ENCODE measurements at places on chromosomes 4 and X.
A peak's percentile ranks its signal among the peaks of the same experiment; 100 is the strongest.

- DNase-seq = no peak
Observed at GRCh38 chrX:69948276-69948797, 101.4 kb downstream of the AWAT2 start.

DNA sequence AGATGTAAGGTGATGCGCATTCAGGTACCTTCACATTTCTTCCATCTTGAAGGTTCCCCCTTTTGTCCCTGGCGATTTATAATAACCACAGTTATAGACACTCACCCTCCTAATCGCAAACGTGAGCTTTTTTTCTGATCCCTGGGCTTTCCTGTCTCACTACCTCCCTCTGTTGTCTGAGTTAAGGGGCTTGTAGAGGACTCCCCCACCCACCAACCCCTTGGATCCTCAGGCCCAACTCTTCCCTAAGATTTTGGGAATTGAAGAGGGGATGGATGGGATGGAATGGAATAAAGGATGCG lies 1.4 kb downstream of the CNKSR2 start:
- peak; percentile 36 for DNase-seq

GRCh38 chr4:23368081-23368697 lies 521.7 kb downstream of the PPARGC1A start:
- peak; percentile 9 for DNase-seq

DNA sequence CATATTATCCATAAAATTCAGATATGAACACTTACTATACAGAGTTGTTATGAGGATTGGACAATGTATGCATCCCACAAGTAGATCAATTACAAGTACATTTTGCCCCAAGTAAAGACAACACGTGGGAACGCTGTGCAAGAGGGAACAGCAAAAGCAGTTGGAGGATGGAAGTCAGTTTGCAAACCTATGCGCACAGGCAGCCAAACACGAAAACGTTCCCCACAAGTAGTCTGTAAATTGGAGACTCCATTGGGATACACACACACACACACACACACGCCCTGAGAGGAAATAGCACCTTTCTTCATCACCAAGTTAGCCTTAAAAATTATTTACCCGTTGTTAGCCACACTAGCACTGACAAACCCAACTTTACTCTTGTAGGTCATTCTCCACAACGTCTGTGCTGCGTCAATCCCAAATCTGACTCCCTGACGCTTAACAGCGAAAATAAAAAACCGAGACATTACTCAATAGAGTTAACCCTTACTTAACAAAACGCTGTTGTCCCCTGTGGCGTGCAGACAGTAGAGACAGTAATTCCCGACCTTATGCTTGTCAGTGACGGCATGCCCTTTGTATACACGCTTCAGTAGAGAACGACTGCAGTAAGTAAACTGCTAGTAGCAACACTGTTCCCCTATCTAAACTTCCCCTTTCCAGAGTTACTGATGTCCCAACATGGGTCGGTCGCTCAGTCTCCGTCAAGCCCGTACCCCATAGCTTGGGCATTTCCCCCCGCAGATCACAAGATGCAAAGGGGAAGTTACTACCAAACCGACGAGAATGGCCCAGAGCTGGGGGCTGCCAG lies 730 bp downstream of the MANBA start:
- DNase-seq = no peak

- DNase-seq = no peak
Observed at GRCh38 chr4:38400946-38401345, 263.1 kb upstream of the KLF3 start.

DNA sequence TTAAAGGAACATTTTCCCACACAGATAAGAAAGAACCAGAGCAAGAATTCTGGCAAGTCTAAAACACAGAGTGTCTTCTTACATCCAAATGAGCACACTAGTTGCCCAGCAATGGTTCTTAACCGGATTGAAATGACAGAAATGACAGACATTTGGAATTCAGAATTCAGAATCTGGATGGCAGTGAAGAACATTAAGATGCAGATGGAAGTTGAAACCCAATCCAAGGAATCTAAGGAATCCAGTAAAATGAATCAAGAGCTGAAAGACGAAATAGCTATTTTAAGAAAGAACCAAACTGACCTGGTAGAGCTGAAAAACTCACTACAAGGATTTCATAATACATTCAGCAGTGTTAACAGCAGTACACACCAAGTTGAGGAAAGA lies 21.5 kb downstream of the ANAPC10 start:
- DNase-seq = no peak

DNA sequence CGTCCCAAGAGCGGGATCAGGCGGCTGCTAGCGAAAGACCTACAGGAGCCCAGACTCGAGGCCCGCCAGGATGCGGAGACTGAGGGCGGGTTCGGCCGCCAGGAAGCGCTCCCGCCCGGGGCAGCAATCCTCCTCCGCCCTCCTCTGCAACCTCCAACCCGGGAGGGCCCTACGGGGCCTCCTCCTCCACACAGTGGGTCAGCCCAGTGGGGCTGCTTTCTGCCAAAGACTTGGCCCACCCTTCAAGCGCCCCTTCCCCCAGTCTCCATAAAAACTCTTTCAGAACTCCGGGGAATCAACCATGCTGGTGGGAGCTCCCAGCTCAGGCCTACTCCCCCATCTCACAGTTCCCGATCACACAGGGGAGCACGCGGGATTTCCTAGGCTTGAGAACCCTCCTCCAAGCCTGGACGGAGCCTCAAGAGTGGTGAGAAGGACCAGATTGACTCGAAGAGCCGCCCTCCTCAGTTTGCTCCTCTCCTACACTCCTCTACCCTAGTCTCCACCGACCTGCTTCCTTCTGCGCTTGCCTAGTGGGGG lies 77.5 kb downstream of the RLIM start:
- DNase-seq = no peak

DNA sequence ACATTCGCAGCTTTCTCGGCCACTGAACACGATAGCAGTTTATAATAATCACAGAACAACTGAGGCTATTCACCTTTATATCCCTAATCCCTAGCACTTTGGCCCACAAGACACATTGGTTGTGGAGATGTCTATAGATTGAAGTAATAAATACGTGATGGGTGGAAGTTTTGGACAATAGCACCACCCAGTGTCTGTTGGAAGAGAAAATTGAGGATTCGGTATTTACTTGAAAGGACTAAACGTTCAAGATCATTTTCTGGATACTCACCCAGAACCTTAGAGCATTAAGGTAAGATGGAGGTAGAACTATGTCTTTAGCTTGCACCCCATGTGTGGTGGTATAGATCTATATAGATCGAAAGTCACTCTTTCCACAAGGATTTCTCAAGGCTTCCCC lies 787 bp upstream of the TMSB15A start:
- peak; percentile 24 for DNase-seq

DNA sequence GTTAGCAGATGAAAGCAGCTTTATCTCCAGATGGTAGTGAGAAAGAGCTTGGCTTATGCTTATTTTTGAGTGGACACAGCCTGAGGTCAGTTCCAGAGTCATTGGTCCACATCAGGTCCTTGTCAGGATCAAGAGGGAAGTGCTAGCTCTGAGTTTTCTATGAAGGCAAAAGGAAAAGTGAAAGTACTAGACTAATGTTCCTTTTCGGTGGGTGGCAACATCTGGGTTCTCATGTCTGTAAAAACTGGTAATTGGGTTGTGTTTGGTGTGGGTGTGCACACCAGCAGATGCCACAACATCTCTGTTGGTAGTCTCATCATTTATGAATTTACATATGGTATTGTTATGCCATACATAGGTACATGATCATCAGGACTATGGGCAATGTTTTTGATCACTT lies 210.5 kb downstream of the PWWP3B start:
- DNase-seq = no peak

GRCh38 chr4:157320092-157320491 lies 99.6 kb downstream of the GRIA2 start:
- DNase-seq = no peak

GRCh38 chr4:54844911-54845310 lies 187.2 kb downstream of the KIT start:
- DNase-seq = no peak

GRCh38 chr4:61443813-61444510 lies 243.8 kb downstream of the ADGRL3 start:
- DNase-seq = no peak

DNA sequence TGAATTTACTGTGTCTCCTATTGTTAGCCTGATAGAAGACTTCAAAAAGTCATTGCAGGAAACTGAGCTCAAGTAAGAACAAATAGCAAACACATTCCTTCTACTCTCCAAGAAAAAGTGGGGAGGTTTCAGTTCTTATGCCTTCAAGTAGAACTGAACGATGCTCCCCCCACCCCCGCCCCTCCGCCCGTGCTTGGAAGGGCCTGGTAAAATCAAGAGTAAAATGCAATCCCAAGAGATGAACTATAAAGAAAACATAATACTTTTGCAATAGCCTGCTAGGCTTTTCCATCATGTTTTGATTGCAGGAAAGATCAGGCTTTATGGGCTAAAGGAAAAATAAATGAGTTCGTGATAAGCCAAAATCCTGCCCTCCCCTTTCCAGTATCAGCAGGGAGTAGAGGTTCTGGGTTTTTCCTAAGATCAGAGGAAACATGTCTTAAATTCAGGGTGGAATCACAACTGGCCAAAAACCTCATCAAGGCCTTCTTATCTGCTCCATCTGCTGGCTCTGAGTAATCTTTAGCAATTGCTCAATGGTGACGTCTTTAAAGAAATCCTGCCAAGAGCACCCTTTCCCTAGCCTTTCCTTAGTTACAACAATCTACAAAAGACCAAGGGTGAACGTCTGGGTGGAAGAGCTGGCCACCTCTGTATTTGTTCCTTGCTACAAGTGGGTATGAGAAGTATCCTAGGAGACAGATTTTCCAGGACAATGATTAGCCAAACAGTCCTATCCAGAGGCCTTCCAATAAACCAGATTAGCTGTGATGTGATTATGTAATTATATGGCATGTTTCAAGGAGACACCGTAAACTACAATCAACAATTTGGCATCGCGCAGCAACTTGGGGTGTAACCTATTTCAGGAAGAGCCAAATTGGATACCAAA lies 66.3 kb upstream of the FAM9C start:
- DNase-seq = peak; percentile 4

DNA sequence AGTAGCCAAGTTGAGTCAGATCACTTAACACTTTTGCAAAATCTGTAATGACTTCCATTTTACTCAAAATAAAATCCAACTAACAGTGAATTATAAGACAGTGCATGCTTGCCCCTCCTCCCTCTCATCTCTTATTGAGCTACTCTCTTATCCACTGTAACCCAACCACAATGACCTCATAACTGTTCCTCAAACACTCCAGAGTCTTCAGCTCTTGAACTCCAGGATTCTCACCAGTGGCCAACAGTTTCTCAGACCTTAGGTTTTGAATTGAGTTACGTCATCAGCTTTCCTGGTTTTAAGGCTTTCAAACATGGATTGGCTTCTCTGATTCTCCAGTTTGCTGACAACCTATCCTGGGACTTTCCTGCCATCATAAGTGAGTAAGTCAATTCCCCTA lies 938.3 kb downstream of the RAB28 start:
- DNase-seq = no peak

DNA sequence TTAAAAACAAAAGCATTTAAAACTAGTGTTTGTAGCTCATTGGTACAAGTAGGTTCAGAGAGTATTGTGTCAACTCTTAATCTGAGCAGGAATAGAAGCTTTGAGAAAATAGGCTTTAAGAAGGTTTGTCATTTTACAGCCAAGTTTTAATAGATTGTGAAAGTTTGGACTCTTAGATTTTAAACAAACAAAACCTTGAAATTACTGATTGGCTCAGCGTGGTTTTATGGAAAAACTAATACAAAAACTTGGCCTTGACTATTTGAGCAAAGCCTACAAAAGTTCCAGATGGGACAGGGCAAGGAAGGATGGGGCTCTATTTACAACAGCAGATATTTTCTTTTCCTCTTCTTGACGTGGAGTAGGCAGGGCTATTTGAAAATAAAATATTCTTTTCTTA lies 16.5 kb downstream of the ZFX start:
- no peak for DNase-seq

DNA sequence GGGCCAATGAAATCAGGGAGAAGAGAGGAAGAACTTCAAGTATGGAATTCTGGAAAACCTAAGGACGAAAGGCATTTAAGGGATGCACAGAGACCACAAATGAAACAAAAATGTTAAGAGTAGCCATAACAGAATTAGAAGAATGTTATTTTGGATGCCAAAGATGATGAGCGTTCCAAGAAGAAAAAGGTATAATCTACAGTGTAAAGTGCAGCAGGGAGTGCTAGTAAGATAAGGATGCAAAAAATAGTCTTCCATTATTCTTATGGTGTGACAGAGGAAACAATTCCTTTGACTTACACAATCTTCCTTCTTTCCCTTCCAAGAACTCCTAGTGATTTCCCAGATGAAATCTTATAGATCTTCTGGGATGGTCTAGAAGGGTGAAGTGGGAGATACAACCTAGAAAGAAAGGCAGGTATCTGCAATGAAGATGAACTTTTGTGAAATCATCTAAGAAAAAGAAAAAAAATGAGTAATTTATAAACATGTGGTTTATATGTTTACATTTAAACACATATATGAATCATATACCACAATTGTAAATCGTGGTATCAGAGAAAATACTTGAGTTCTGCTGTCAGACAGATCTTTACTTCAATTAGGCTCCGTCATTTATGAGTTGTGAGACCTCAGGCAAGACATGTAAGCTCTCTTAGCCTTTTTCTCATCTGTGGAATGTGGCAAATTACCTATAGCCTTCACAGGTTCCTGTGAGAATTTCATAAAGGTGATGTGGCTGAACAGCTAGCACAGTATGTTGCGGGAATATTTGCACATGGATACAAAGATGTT lies 8.1 kb downstream of the MORF4L2 start:
- no peak for DNase-seq

DNA sequence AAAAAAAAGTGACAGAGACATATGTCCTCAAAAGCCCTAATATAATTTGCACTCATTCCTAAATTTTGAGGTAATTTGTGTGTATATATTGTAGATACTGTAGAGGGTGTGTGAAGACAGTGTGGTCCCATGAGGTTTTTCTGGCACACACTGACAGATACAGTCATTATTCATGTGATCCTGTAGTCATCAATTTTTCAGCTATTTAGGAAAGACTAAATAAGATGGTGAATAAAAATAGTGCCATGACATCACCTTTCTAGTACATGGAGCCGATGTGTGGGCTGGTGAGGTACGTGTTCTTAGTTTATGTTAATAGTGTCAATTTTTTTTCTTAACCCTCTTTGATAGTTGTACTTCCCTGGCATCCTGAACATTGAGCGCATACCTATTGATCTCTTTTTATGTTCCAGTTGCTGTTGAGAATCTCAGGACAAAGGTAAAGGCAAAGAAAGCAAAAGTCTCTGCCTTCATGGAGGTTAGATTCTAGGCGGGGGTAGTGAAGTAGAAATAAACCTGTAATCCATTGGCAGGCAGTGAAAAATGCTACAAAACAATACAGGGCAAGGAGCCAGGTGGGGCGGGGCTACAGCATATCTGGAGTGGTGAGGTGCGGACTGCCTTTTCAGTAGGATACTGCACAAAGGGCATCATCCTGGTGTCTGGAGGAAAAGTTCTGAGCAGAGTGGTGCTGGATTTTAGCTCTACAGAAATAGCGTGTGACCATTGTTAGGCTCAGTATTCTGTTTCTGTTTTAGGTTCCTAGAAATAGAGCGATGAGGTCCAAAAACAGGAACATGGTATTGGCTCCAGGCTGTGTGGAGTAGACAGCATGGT lies 93.8 kb downstream of the ARHGAP10 start:
- no peak for DNase-seq

- no peak for DNase-seq
Observed at GRCh38 chr4:94536649-94537469, 85.1 kb downstream of the PDLIM5 start.
